ENCODE measurements at places on chromosomes 1 and 21. TPM values are rescaled to one million over a fixed set of nuclear protein-coding genes. Genes with fewer than 3 reads are reported as not detected.

The FLG2 gene
- not detected for total RNA-seq

The ALPL gene
- 0.19 TPM for total RNA-seq

The RWDD3 gene
- 18.0 TPM for total RNA-seq

The CLCA4 gene
- not detected for total RNA-seq

The OR2T35 gene
- not detected for total RNA-seq

The CELA2A gene
- not detected for total RNA-seq

The ITPKB gene
- total RNA-seq: 36.9 TPM

DNA sequence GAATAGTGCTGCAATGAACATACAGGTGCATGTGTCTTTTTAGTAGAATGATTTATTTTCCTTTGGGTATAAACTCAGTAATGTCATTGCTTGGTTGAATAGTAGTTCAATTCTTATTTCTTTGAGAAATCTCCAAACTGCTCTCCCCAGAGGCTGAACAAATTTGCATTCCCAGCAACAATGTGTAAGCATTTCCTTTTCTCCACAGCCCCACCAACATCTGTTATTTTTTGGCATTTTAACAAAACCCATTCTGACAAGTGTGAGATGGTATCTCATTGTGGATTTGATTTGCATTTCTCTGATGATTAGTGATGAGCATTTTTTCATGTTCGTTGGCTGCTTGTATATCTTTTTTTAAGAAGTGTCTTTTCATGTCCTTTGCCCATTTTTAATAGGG, 21.9 kb upstream of the EEIG2 start:
- no peak for DNase-seq

GRCh38 chr1:208205216-208206013, 38.8 kb downstream of the PLXNA2 start:
- no peak for DNase-seq

GRCh38 chr1:224735159-224735558, 119.0 kb downstream of the CNIH3 start:
- no peak for DNase-seq

DNA sequence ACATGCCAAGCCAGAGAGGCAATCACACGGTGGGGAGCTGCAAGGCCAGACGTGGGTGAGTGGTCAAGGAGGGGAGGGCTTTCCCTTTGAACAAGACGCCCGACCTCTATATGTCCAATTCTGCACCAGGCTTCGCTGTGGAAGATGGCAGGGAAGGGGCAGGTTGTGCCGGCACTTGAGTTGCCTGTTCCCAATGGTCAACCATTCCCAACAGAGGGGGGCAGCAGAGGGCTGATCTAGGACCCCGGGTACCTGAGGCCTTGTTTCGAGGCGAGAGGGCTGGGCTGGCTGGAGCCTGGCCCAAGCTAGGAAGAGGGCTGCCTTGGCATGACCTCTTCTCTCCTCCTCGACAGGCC, 64.9 kb downstream of the TMEM53 start:
- DNase-seq: peak; percentile 52

DNA sequence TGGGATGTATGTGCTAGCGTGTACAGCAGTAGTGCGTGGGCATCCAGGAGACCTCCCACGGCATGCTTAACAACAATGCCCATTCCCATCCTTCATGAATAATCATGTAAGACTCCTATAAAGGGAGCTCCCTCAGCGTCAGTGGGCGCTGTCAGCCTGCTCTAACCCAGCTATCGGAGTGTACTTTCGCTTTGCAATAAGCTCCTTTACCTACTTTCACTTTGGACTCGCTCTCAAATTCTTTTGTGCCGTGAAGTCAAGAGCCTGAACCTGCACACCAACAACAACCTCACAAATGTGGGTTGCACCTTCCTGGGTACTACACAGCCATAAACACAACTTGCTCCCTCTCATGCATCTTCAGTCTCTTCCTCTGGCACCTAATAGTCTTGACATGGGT, 114.8 kb upstream of the PAXBP1 start:
- DNase-seq: no peak

DNA sequence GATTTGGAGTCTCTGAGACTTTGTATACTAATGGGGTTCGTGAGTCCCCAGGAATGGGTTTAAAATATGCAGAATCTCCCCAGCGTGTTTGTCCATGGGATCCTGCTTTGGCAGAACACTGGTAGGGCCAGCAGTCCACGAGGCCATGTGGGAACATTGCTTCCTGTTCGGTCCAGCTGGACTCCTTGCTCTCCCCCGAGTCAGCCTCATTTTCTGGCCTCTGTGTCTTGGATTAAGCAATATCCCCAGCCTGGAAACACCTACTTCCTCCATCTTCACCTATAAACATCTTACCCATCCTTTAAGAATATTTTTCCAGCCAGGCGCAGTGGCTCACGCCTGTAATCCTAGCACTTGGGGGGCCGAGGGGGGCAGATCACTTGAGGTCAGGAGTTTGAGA, 142.4 kb downstream of the NAV1 start:
- DNase-seq: no peak

GRCh38 chr1:153220606-153221303, 3.4 kb downstream of the PRR9 start:
- DNase-seq: peak; percentile 2

DNA sequence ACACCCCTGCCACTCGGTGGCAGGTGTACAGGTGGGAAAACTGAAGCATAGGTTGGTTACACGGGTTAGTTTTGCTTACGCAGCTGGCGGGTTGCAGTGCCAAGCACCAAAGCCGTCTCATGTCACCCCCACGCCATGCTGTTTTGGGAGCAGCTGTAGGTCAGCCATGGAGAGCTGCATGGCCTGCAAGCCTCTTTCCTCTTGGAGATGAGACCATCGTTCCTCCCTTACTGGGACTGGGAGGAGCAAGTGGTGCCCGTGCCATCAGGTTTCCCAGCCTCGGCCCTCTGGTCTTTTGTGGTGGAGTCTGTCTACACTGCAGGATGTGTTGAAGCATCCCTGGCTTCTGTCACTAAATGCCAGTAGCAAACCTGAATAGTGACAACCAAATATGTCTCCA, 46.9 kb downstream of the AJAP1 start:
- no peak for DNase-seq

- peak; percentile 76 for DNase-seq
Observed at GRCh38 chr1:162187687-162188276, 118.3 kb downstream of the NOS1AP start.

DNA sequence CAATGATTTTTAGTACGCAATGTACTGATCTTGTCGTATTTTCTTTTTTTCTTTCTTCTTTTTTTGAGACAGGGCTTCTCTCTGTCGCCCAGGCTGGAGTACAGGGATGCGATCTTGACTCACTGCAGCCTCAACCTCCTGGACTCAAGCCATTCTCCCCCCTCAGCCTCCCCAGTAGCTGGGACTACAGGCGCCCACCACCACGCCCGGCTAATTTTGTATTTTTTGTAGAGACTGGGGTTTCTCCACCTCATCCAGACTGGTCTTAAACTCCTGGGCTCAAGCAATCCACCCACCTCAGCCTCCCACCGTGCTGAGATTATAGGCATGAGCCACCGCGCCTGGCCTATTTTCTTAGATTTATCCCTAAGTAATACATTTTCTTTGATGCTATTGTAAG, 43.9 kb upstream of the COL6A2 start:
- DNase-seq: no peak

DNA sequence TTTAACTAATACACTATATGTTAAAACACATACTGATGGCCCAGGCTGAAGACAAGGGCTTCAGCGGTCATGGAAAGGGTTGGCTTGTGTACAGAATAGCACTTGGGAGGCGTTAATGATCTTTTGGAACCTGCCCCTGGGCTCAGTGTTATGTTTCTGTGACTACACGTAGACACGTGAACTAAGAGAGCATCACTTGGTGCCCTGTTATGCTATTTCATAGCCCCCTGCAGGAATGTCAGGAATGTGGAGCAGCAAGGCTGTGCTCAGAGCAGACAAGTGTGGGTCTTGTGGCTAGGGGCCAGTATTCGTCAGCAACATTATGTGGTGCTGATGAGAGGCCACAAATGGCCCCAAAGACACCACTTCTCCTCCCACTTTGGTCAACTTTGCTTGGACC, 132.4 kb downstream of the MAP3K21 start:
- DNase-seq: no peak

DNA sequence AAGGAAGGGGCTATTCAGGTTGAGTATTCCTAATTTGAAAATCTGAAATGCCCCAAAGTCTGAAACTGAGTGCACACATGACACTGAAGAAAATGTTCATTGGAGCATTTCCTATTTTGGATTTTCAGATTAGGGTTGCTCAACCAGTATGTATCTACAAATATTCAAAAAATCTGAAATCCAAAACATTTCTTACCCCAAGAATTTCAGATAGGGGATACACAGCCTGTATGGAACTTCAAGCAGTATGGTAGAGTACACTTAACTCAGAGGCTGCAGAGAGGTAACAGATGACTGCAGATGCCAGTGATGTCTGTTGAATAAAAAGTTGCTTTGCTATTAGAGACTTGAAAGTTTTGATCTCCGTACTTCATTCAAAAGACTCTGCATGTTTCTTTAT, 19.0 kb downstream of the YTHDF2 start:
- no peak for DNase-seq

GRCh38 chr1:186775036-186775435, 53.7 kb upstream of the PLA2G4A start:
- DNase-seq: no peak

- no peak for DNase-seq
Observed at GRCh38 chr21:42614811-42615351, 38.5 kb upstream of the PDE9A start.

- DNase-seq: no peak
Observed at GRCh38 chr1:208272713-208273112, 28.5 kb upstream of the PLXNA2 start.

GRCh38 chr1:29417147-29417858, 181.0 kb downstream of the PTPRU start:
- DNase-seq: no peak

DNA sequence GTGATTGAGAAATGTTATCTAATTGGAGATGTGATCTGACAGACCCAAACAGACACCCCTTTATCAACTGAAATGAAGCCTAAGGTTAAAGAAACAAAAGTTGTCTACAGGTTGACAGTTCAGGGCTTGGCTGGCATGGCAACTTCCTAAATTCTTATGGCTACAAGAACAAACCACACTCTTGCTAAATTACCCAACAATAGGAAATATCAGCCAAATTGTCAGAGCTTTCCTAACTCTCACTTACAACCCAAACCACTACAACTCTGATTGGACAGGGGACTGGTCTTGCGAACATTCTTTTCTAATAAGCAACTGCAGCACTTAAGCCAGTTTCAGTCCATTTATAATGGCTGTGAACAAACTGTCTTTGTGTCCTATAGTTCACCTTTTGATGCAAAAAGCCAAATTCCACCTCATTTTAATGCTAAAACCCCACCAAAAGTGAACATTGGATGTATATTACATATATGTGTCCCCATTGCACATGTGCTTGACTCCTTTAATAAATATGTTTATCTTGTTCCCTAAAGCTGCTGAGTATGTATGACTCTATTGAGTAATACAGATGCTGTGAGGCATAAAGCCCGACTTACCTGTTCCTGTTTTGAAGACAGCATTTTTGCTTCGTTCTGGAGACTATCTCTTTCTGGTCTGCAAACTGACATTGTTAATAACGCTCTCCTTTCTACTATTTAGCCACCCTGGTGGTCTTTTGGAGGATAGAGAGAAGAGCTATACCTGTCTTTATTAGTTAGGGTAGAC, 101.3 kb upstream of the HMCN1 start:
- no peak for DNase-seq

DNA sequence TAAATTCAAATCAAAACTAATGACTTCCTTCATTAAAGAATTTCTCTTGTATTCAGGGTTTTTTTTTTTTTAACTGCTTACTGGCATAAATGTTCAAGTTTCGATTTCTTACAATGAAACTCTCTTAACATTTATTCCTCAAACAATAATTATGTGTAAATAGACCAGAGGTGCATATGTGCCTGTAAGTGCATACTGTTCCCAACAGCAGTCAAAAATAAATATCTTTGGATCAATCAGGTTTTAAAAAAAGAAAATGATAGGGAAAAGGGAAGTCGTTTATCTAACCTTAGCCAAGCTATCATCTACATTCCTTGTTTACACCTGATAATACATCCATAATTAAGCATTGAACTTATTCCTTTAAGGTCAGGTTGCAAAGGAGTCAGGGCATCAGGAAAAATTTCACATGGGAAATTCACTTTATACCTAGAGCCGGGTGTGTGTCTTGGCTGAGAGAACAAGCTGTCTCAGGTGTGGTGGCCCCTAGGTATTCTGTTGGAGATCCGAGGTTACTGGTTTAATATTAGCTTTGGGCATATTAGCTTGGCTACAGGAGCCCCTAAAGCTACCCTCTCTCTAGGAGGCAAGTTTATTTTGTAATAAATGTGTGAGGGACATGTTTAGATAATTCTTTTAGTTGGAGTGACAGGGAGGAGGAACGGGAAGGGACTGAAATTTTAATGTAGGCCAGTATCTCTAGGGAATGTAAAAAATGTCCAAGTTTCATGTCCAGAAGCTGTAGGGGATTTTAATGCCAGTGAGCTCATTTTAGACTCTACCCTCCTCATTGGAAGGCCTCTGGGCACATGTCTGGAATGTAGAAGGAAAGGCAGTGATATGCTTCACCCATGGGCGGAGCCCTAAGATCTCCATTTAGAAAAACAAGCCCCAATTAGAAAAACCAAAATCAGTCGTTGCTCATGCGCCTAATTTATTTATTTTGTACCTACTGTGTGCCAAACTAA, 327.9 kb upstream of the PROX1 start:
- no peak for DNase-seq

GRCh38 chr21:46568562-46568961, 36.3 kb downstream of the S100B start:
- no peak for DNase-seq
